Cerebellar nuclear complex (tissue), 1 donor: ENCODE measurements at places on chromosomes 2 and 18.

- no peak for DNase-seq
Observed at GRCh38 chr2:205852457-205852856, 170.2 kb downstream of the NRP2 start.

DNA sequence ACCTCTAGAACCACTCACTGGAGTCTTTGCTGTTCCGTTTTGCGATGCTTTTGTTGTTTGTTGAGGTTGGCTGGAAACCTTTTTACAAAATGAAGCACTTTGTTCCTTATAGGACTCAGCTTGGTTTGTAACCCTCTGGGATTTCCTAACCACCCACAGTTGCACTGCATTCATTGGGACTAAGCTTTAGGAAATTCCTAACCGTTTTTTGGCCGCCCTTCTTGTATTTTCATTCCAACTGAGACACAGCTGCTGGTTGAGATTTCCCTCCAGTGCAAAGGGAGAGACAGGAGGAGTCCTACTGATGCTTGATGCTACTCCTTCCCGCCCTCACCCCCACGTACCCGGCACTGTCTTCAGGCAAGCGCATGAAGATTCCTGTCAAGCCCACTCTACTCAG lies 6.1 kb upstream of the DIPK1C start:
- DNase-seq: no peak

DNA sequence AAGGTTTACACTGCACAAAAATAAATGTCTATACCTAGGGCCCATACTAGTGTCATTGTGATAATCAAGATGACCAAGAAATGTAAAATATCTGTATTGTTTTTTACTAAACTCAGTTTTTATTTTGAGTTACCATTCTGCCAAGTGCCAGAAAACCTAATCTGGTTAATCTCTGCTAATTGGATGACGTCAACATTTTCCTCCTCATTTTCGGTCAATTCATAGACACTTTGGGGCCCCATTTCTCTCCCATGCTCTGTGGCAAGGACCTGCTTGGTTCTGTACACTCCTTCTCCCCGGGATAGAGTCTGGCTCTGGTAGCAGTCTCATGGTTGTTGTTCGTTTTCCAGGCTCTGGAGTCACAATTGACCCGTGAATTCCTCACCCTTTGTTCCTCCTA lies 186.5 kb upstream of the TCF4 start:
- no peak for DNase-seq

GRCh38 chr18:74454279-74454751 lies 2.8 kb downstream of the DIPK1C start:
- DNase-seq: no peak

DNA sequence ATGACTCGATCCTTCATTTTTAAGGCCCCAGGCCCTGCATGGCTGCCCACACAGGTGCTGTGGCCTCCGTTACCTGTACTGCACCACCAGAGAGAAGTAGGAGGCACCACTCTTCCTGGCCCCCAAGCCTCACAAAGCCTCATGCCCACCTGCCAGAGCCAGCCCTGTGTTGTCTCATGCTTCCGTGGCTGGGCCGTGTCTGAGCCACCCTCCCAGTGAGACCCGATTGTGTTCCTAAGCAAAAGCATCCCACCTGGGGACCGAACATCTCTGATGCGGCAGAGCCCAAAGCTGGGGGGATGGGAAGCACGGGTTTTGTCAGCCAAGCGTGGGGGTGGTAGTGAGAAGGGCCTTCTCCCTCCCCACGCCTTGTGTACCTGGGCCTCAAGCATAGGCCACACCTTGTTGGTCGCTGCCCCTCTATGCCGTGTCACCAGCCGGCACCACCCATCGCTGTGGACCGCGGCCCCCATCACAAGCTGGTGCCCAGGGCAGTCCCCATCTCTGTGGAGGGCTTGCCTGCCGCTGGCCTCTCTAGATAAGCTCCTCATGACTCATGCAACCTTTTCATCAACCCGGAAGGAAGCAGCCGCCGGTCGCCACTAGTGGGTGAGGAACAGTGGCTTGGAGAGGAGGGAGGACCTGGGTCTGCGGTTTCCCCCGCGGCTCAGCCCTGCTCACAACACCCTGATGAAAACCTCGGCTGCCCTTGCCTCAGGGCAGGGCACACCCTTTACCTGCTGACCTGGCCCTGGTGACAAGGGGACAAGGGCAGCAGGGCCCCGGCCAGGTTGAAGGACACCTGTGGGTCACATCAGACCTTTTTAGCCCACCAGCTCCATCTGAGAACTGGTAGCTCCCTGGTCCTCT lies 2.7 kb upstream of the RNPEPL1 start:
- DNase-seq: no peak

DNA sequence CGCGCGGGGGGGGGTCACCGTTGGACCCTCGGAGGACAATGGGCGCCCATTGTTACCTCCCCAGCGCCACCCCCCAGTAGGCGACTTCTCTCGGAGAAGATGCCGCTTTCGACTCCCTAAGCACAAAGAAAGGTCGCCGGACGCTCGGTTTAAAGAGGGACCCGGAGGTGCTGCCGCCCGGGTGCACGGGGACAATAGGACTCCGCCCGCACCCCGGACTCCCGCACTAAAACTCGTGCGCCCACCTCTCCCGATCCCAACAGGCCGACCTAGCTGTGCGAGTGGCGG lies 318 bp upstream of the CDC42EP3 start:
- no peak for DNase-seq

- DNase-seq: no peak
Observed at GRCh38 chr2:209687323-209687969, 84.2 kb upstream of the UNC80 start.

GRCh38 chr2:166256896-166257295 lies 118.8 kb downstream of the SCN9A start:
- no peak for DNase-seq

GRCh38 chr2:156037482-156037881 lies 295.0 kb downstream of the NR4A2 start:
- no peak for DNase-seq

DNA sequence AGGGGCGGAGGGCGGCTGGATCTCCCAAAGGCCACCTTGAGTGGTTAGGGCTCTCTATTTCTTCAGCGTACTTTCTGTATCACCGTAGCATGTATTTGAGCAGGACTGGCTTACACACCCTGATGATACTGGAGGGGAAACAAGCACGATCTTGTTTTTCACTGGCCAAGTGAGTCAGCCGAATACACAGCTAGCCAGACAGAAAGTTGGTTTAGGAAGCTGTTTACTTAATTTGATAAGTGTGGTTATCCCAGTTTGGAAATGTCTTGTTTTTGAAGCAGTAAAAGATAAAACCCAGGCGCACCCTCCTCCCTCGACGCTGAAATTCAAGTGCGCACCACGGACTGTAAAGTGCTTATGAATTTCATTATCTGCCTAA lies 582 bp downstream of the RIOK3 start:
- no peak for DNase-seq

DNA sequence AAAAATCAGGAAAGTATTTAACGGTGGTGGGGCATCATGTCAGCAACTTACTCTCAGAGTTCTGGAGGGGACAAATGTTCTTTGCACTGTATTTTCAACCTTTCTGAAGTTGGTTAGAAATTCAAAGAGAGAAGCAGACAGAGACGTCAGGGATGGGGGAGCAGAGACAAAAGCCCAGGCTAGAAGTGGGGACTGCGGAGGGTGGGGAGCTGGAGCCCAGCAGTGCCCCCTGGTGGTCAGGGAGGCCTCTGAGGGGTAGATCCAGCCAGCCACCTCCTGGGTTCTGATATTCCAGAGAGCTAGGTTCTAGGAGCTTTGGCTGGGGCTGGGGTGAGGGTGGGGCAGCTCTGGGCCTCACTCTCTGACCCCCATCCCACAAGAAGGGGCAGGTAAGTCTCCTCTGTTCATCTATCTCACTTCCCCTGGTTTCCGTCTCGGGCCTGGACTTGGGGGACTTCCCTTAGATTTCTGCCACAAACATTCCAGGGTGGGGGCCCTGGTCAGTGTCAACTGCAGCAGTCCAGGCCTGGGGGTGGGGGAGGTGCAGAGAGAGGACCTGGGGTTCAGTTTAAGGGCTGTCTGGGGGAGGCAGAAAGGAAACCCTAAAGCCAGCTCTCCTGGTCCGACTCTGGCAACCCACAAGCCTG lies 8.9 kb downstream of the TNS1 start:
- no peak for DNase-seq

DNA sequence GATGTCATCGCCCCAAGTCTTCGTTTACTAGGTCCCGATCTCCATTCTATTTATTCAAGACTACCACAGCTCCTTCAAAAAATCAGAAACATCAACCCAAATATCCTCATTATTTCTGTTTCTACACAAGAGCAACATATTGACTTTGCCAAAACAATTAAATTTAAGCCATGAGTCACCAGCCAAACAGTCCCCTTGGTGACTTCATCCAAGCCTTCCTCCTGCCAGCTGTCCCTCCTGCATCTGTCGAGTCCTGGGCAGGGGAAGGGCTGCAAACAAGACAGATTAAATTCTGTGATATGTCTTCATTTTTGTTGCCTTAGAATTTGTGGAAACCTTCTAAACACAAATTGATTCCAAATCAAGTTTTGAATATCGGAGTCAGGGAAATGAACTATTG lies 110.3 kb downstream of the SP3 start:
- no peak for DNase-seq

- no peak for DNase-seq
Observed at GRCh38 chr18:50061876-50062517, 132.9 kb downstream of the MYO5B start.

DNA sequence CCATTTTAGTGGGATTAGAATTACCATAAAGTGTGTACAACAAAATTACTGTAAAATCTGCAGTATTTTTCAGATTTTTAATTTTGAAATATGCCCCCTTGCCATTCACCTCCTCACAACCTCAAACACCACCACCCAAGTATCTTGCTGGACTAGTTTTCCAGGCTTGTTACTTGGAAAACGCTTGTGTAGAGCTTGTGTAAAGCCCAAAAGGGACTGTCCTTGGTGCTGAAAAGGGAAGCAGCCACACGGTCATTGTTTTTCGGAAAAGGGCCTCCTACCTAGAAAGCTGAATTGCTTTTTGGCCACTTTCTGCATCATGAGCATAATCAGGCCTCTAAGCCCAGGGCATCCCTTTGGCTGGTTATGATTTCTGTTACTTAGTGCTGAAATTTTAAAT lies 563.4 kb downstream of the LRRTM4 start:
- DNase-seq: no peak

GRCh38 chr18:78979730-78980278 lies at the start of gene SALL3:
TSS of gene SALL3 (plus strand) at chr18:78979818. CDS start at chr18:78980275, 457 bp downstream.
- no peak for DNase-seq

- no peak for DNase-seq
Observed at GRCh38 chr2:46960618-46961017, 45.0 kb upstream of the MCFD2 start.

DNA sequence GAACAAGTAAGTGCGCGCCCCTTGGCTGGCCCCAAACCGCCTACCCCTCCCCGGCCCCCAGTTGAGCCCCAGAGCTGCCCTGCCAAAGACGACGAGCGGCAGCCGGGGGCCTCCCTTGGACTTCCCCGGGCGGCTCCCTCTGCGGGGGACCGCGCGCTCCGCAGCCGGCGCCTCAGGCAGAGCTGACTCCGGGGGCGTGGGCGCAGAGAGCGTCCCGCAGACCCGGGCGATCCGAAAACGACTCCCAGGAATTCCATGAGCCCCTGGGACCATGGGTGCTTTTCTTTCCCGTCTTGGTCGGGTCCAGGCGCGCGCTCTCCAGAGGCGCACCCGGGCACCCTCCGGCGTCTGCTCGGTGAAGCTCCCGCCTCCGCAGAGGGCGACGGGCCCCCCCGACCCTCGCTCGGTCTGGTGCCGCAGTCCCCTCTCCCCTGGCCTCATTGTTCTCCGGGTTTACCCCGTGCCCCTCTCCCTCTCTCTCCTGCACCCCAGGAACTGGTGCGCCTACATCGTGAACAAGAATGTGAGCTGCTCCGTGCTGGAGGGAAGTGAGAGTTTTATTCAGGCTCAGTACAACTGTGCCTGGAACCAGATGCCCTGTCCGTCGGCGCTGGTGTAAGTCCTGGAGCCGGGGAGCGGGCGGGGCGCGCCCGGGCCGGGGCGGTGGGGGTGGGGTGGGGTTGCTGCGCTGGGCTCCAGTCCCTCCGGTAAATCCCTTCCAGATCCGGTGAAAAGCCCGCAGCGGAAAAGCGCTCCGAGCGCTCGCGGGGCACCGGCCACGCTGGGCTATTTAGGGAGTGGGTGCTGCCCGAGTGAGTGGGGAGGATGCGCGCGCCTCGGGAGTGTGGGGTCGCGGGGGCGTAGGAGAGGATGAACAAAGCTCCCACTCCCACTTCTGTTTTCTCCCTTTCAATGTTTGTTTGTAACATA lies 776 bp downstream of the EMILIN2 start:
- no peak for DNase-seq

DNA sequence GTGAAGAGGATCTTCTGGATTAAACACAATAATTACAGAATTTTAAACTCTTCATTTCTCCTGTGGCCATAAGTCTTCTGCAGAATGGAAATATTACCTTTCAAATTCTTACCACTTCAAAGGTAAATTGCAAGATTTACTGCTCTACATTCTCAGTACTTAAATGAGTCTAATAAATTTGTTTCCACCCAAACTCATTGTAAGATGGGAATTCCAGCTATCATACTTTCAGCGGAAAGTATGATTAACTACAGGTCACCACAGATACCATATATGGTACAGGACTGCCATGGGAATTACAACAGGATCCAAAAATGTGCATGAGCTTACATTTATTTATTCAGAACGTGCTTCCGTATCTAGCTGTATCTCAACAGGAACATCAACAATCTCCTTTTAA lies 3.1 kb downstream of the DSC3 start:
- DNase-seq: no peak

DNA sequence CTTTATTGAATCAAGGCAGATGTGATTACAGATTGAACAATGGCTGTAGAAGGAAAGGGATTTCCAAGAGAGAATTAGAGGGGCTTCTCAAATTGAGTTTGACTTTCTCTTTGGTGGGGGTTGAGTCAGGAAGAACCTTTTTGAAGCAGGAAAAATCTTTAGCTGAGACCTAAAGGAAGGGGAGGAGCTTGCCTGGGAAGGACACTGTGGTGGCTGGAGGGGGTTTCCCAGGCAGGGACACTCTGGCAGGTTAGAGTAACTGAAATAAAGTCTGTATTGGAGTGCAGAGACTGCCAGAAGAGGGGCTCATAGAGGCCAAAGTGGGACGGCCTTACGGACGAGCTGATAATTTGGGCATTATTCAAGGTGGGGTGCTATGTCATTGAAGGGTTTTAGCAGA lies 69.3 kb downstream of the NEDD4L start:
- no peak for DNase-seq

DNA sequence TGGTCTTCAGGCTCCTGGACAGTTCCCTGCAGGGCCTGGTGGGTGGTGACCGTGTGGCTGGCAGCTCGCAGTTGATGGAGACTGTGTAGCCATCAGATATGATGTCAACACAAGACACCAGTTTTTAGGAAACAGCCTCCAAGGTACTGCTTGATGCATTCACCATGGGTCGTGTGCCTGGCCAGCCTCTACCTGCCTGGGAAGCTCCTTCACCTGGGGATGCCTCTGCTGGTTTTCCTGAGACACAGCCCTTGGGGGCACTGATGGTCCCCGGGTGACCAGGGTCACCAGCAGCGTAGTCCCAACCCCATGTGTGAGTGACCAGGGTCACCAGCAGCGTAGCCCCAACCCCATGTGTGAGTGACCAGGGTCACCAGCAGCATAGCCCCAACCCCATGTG lies 33.6 kb upstream of the KCNG2 start:
- DNase-seq: no peak

GRCh38 chr2:66563473-66563872 lies 128.5 kb downstream of the MEIS1 start:
- DNase-seq: no peak
